ENCODE measurements at places on chromosomes 11 and 22.

- DNase-seq: no peak
Measured at GRCh38 chr22:41526226-41526829, 17.9 kb downstream of the POLR3H start.

DNA sequence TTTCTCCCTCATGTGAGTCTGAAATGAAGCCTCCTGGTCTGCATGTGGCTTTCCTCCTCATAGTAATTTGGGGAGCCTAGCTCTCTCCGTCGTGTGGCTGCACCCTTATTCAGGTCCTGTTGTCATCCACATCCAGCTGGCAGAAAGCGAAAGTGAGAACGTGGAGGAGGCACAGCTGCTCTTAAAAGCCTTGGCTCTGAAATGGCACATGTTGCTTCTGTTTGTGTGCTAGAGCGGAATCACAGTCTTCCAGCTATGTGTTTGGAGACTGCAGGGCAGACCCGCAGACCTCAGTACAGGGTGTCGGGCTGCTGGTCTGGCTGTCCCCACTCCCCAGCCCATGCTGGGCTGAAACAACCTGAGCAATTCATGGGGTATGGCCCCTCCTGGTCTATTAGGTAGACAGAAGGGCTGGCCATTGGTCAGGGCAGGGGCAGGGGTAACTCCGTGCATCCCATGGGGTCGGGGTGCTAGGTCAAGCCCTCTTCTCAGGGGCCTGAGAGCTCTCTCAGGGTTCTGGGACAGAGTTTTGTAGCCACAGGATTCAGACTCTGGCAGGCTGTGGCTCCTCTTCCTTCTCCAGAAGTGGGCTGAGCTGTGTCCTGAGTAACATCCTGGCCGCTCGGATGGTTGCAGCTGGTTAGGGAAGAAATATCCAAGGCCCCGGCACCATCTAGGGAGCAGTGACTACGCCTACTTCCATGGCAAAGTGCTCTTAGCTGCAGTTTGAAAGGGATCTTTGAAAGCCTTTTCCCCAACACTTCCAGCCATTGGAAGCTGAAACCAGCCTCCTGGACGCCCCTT is 50.6 kb downstream of the C11orf96 start:
- DNase-seq: no peak

DNA sequence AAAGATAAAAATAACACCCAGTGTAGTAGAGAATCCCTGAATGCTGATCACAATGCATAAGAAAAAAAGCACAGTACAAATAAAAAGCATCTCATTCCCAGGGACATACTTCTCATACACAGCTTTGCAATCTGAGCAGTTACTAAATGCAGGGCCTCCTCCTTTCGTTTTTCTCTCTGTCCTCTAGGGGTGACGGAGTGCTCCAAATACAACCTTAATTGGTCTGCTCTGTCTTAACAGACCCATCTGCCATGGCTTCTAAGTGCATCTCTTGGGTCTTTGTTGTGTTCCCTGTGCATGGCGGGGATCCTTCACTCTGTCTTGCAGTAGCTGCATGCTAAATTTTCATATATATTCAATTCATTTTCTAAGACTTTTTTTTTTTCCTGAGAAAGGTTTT is 1114.2 kb upstream of the RAG2 start:
- DNase-seq: no peak

- DNase-seq: no peak
Measured at GRCh38 chr11:65941720-65942310, 3.5 kb upstream of the TSGA10IP start.

DNA sequence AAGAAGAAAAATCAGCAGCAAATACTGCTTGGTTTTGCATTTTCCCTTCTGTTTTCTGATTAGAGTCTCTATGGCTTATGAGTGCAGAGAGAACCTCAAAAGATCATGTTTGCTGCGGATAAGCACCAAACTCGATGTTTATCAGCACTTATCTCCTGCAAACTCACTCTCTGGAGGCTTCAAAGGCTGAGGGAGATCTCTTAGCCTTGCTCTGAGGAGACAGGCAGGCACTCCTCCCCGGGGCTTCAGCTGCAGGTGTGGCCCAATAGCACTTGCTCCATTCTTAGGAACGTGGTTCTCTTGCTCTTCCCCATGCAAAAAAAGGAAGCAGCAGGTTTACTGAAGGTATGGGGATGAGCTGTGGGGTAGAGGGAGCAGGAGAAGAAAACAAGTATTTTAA is 45.1 kb downstream of the FLI1 start:
- DNase-seq: no peak
